ENCODE measurements at places on chromosomes 1 and 21.
A peak's percentile ranks its signal among the peaks of the same experiment; 100 is the strongest.

DNA sequence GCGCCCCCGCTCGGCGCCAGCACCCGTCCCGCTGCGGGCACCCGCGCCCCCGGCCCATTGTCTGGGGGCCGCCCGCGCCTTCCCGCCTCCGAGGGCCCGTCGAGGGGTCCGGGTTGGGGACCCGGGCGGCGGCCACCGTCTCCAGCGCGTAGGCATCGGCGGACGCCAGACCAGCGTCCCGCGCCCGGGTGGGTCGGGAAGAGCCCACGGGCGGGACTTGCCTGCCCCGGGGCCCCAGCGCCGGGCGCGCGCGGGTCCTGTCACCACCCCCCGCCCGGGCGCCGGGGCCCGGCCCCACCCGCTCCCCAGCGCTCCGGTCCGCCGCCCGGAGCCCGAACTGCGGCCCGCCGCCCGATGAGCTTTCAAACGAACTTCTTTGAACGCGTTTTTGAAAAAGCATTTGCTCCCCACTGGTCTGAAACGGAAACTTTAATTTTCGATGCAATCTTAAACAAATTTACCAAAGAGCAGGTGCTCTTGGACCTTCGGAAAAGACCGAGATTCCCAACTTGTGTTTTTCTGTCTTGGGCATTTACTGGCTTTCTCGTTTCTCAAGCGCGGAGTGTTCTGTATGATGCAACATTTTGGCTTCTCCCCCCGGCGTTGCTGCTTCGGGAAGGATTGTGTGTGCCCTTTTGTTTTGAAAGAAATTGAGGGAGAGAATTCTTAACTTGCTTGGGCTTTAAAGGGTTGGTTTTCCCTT is 615 bp downstream of the CLIC4 start:
- peak; percentile 12 for DNase-seq

DNA sequence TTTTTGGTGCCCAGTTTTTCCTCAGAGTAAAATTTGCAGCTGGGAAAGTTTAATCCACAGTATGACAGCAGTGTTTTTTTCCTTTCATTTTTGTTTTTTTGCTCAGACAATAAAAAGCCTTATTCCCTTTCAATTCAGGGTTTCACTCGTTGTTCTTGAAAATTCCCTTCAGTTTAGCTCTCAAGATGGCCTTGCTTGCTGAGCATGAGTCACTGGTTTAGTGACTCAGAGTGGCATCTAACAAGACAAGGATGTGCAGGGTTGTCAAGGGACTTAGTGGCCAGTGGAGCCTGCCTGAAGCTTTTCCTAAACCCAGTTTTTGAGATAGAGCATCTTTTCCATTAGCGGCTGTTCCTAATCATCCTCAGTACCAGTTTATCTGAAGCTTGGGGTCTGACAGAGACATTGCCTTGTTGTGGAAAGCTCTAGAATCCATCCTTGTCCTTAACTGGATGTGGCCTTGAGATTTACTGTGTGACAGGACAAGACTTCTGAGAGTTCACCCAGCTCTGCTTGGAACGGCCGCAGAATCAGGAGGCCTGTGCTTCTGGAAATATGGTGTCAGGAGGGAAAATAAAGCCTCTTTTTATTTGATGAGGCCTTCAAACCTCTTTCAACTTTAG is 48.4 kb upstream of the DNAJC6 start:
- DNase-seq: no peak

DNA sequence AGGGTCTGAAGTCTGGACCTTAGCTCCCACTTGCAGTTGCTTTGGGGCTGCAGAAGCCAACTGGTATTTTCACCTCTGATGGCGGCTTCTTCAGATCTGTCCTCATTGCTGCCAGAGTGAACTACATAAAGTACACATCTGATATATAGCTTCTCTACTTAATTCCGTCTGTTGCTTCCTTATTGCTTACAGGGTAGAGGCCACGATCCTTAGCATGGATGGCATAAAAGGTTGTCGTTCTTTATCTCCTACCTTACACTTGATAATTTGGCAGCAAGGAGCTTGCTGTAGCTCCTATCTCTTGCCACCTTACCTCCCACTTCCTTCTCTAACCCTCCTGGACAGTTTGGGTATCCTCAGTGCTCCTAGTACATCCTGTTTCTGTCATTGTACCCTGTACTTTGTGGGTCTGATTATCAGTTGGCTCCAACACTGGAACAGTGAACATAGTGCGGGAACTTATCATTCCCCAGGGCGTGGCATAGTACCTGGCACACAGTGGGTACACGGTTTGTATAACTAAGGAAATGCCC is 30.9 kb upstream of the NBL1 start:
- DNase-seq: no peak

- DNase-seq: no peak
Measured at GRCh38 chr1:24957016-24957807, 27.1 kb upstream of the RUNX3 start.

GRCh38 chr1:62978741-62979140 is 194.8 kb downstream of the ATG4C start:
- DNase-seq: no peak

GRCh38 chr1:210608767-210609166 is 280.1 kb downstream of the HHAT start:
- no peak for DNase-seq

- DNase-seq: peak; percentile 68
Measured at GRCh38 chr1:53470155-53470554, 11.0 kb downstream of the DMRTB1 start.

DNA sequence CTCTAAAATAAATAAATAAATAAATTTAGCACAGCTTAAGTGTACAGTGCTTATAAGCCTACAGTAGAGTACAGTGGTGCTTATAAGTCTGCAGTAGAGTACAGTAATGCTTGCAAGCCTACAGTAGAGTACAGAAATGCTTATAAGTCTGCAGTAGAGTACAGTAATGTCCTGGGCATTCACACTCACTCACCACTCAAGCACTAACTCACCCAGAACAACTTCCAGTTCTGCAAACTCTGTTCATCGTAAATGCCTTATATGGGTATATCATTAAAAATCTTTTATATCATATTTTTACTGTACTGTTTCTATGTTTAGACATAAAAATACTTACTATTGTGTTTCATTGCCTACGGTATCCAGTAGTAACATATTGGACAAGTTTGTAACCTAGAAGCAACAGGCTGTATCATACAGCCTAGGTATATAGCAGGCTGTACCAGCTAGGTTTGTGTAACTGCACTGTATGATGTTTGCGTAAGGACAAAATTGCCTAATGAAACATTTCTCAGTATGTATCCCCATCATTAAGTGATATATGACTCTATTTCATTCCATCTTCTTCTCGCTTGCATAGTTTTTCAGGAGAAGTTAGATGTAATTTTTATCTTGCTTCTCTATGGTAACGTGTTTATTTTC is 14.0 kb upstream of the S100B start:
- no peak for DNase-seq

GRCh38 chr1:1074631-1075147 is 583 bp upstream of the RNF223 start:
- no peak for DNase-seq

- peak; percentile 64 for DNase-seq
Measured at GRCh38 chr1:1421147-1421906, at the start of gene ANKRD65. Gene ANKRD65, minus strand, starts transcription at chr1:1421276. Its CDS starts 271 bp downstream, at chr1:1421005.

All from NCI-H526 treated with DMSO at 0.1 percent for 48 hours (cell line).